ENCODE measurements at places on chromosomes 3 and 15.

DNA sequence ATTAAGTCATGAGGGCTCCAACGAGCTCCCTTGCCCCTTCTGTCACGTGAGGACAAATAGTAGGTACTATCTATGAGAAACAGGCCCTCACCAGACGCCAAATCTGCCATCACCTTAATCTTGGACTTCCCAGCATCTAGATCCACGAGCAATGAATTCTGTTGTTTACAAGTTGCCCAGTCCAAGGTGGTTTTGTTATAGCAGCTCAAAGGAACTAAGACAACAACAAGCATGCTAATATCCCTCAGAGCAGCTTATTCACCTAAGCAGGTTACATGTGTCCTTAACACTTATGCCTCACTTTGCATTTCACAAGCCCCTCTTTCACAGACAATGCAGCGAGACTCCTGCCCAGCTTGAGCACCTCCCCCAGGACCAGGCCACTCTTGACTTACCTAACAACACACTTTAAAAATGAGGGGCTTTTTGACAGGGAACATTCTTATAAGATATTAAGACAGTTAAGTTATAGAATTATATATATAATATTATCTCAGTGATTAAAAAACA is 219.5 kb downstream of the PLCH1 start:
- DNase-seq: no peak

- no peak for DNase-seq
Observed at GRCh38 chr3:185046603-185047002, 106.3 kb downstream of the C3orf70 start.

DNA sequence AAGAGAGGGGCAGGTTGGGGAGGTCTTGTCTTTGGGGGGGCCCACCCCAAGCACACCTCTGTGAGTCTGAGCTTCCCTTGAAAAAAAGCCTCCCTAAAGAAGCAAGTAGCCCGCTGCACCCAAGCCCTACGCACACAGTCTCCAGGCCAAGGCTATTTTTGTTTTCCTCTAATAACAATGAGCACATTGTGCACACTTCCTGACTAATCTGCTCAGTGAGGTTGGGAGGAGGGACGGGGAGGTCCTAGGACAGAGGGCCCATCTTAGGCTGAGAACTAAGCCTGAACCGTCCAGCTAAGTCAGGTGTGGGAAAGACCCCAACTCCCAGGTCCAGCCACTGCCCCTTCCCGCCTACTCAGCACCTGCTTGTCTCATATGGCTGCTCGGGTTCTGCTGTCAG is 87.2 kb downstream of the HMG20A start:
- no peak for DNase-seq

DNA sequence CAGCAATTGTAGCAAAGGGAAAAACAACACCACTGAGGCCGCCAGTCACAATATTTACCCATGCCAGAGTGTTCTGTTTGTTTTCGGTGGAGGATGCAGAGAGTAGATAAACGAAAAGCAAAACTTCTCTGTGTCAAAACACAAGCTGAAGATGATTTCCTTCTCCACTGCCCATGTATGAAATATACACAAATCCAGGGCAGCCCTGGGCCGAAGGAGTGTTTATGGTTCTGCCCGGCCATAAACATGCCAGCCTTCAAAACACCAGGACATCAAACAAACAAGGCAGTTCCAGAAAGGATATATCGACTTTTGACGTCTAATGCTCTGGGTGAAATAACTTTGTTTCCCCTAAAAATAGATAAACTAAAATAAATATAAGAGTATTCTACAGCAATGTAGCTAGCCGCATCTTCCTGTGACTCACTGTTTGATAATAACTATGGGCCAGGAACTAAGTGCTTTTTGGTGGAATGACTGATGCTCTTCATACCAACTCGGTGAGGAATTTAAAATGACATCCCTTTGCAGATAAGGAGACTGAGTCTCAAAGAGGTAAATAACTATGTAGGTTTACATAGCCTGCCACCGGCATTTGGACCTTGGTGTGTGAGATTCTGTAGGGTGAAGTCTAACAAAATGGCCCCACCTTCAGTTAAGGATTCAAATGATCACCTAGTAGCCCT is 82.8 kb downstream of the MAGI1 start:
- no peak for DNase-seq

GRCh38 chr15:62610265-62610869 is 432.2 kb upstream of the TPM1 start:
- DNase-seq: no peak

- DNase-seq: no peak
Observed at GRCh38 chr15:92400573-92400972, 6.9 kb downstream of the ST8SIA2 start.

DNA sequence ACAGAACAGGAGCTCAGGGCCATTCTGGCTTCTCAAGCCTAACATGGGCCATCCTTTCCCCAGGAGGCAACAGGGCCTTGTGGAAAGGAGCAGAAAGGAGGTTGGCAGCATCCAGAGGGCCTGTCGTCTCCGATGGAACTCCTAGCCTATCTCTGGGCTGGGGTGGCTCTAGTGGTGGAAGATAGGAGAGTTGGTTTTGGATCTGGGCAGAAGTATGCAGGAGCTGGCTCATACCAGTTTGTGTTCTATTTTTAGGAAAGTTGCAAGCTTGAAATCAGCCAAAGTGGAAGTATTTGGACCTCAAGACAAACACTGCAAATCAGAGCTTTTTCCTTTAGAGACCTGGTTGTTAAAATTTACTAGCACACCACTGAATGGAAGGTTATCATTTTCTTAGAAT is 35.4 kb upstream of the XCR1 start:
- no peak for DNase-seq

DNA sequence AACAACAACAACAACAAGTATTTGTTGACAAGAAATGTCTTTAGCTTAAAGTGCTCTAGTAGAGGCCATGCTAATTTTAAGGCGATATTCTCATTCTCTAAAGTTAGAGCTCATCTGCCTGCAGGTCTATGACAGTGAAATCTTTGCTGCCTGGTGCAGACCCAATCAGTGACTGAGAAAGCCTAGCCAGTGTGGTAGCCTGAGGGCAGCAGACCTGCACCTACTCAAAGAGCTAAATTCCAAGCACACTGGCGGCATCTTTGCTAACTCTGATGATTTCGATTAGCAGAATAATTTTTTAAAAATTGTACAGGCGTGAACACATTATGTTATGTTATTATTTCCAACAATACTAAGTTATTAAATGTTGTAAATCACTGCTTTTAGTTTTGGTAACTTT is 228.8 kb upstream of the RGMA start:
- DNase-seq: no peak

Data from hematopoietic multipotent progenitor cell treated with erythropoietin and hydrocortisone succinate and interleukin-3 and kit ligand, for 4 days (in vitro differentiated cells).